ENCODE measurements at places on chromosomes 6 and 20.

DNA sequence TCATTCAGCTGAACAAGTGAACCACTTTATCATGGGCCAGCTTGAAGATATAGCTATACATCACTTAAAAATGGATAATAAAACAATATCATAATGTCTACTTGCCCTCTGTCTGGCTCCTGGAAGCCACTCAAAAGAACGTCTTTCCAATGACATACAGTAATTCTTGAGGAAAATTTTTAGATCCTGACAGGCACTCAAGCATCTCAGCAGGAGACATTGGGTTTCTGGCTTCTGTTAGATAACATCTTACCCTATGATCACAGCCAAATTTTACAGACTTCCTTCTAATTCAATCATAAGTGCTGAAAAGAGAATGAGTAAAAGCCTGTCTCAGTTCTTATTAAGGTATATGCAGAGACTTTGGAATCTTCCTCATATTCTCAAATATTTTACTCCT lies 330 bp downstream of the CGA start:
- DNase-seq, result no peak

DNA sequence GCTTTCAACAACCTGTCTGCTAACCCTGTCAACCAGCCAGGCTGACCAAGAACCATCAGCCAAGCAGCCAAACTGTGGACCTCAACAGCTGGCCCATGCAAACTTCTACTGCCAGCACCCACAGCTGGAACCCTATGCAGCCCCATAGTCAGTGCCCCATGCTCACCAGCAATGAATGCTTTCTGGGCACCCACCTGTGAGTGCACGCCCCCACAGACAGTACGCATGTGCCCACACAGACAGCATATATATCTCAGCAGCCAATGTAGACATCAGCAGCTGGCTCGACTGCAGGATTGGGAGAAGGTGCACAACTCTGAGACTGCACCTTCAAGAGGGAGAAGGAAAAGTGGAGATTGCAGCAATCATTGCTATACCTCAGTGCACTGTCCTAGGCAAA lies 1534.6 kb downstream of the GRIK2 start:
- no peak for DNase-seq

GRCh38 chr6:97462938-97463598 lies 180.1 kb upstream of the MMS22L start:
- no peak for DNase-seq

DNA sequence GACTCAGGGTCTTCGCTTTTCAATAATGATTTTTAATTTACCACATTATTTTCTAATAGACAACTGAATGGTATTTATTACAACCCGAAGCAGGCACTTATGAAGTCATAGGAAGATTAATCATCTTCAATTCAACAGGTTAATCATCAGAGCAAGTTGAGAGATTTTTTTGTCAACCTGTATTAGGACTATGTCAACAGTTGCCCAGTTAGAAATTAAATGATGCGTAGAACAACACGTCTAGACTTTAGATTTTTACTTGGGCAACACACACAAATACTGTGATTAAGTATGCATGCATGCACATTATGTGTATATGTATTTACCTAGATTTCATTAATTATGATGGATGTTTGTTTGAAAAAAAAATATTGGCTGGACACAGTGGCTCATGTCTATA lies 4.3 kb downstream of the ILRUN start:
- no peak for DNase-seq

- DNase-seq, result no peak
Measured at GRCh38 chr6:45024610-45025009, 303.5 kb upstream of the RUNX2 start.

DNA sequence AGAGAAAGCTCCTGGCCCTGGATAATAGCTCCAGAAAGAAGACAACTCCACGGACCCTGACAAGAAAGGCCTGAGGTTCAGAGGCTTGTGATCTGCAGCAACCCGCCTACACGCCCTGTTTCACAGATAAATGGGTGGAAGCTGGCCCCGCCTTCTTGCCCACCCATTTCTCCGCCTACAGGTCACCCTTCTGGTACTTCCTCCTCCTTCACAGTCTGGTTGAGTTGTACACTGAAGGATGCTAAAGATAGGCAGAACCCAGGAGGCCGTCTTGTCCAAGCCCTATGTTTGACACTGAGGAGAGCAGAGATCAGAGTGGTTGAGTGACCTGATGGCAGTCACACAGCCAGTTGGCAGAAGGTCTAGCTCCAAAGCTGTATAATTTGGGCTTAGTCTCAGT lies 34.2 kb upstream of the MDGA1 start:
- DNase-seq, result peak; percentile 8

GRCh38 chr6:50661636-50662035 lies 51.7 kb upstream of the TFAP2D start:
- DNase-seq, result no peak

DNA sequence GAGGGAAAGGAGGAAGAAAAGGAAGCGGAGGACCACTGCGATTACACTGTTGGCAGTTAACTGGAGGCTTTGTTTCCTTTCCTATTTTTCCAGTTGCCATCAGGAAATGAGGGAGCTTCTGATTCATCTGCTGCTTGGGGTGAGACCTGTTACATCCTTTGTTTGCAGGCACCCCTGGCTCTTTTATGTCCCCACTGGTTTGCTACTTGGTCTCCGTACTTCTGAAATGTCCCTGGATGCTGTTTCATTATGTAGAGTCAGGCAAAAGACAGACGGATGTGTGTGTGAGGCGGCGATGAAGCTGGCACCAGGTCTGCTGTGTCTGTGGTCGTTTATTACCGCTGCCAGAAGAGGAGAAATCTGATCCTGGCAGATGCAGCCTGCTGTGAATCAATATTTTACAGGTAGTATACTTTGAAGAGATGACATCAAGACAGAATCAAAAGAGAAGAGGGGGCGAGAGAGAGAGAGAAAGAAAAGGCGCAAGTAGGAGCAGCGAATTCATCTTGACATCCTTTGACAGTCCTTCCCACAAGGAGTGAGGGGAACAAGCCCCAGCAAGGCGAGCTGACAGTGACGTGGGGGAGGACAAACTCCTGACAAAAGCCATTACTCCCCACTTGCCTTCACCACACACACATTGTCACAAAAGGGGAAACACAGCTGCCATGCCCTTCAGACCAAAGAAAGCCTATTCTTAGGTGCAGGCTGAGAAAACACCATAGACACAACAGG lies 145.9 kb upstream of the FBXL4 start:
- DNase-seq, result no peak

GRCh38 chr20:4401601-4402000 lies 320.1 kb upstream of the PRND start:
- no peak for DNase-seq

DNA sequence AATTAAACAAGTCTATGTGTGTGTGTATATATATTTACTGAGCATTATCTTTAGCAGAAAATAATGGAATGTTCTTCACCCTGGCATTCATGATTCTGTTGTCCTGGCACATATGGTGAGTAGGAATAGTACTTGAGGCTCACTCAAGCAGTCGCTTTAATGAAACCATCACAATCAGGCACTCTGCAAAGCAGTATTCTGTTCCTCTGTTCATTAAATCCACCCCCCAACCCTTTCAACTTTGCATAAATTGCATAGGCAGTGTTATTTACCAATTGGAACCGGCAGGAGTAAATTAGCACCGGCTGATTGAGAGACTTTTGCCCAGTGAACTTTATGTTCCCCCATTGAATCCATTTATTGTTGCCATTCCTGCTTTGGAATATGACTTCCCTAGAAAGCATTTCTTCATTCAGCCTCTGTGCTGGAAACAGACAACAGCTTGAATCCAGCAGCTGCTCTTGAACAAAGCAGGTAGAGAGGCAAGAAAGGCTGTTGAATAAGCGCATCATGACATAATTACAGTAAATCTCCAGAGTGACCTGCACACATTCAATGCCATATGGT lies 268.0 kb upstream of the RNF217 start:
- no peak for DNase-seq

GRCh38 chr20:45061244-45061643 lies 39.7 kb downstream of the KCNS1 start:
- DNase-seq, result no peak

DNA sequence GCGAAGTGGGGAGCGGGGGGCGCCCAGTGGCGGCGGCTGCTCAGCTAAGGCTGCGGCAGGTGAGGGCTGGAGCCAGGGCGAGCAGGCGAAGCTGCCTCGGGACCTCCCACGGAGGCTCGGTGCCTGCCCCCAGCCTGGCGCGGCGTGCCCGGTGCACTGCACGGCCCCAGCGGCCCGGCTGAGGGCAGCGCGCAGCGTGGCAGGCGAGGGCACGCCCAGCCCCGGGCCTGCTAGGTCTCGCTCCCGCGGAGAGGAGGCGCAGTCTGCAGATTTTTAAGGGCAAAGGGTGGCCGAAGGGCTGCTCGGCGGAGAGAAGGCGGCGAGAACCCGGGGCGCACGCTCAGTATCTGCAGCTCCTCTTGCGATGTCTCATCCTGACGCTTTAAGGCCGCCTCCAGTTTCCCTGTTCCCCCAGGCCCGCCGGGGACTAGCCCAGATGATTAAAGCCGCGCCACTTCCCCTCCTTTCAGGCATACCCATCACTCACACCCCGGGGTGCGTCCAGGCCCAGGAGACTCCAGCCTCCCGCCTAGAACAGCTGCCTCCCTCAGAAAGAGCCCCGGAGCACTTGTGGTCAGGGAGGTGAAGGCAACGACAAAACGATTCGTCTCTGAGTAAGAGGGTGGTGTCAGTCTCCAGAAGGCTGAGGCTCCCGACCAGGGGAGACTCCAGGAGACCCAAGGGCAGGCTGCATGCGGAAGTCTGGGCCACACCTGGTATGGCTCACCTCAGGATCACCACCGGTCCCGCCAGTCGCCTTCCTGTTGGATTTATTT lies at the start of gene FERMT1:
TSS of gene FERMT1 (minus strand) at position 158 of the 776 bp plus-strand sequence. CDS start 3,476 bp downstream, outside the sequence.
- peak; percentile 38 for DNase-seq

DNA sequence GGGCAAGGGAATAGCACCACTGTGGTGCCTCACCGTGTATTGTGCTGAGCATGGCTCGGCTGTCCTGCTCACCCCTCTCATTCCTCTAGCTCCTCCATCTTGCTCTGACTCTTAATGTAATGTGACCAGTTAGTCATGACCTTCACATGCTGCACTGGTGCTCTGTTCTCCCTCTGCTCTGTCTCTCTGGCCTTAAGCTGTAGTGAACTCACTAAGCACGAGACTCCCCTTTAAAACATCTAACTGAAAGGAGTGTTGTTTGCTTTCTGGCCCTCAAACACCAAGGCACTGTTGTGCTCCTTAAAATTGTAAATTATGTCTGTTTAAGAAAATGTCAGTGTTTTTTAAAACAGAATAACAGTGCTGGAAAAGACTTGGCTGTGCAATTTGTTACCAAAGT lies 140.4 kb downstream of the HDGFL1 start:
- DNase-seq, result no peak

GRCh38 chr6:131281471-131282270 lies 146.4 kb downstream of the AKAP7 start:
- peak; percentile 21 for DNase-seq

DNA sequence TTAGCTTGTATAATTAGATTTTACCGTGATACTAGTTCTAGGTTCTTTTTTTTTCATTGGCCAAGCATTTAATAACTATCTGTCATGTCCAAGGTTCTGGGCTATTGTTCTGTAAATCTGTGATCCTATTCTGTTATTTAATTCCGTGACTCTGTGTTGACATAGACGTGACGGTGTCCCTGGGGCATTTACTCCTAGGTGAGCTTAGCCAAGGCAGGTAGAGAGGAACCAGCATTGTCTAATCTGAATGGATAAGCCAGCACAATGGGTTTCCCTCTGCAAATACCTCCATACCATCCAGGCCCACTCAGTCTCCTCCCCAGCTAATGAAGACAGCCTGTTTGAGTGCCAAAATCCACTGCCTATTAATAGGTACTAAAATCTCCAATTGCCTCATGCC lies 8.9 kb upstream of the CDSN start:
- DNase-seq, result no peak

DNA sequence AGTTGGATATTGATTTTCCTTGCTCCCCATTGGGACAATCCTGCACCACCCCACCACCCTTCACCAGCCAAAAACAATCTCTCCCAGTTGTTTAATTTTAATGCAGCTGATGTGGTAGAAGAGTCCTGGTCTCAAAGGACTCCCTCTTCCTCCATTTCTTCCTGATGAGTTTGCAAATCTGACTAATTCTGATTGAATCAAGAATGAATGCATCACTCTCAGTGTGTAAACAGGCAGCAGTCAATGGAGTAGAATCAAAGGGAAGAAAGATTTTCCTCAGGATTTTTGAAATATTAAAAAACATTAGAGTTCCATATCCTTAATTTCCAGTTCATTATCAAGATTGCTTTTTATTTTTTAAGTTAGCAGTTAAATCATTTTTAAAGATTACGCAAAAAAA lies 54.0 kb downstream of the PLG start:
- DNase-seq, result no peak

All from stimulated activated CD4-positive, alpha-beta T cell treated with anti-CD3 and anti-CD28 coated beads, Interleukin-15, amount 100 ng/mL, for 48 hours (primary cell).